ENCODE measurements at places on chromosomes 16 and 17. TPM values are rescaled to one million over a fixed set of nuclear protein-coding genes. Genes with fewer than 3 reads are reported as not detected.
A peak's percentile ranks its signal among the peaks of the same experiment; 100 is the strongest.

DNA sequence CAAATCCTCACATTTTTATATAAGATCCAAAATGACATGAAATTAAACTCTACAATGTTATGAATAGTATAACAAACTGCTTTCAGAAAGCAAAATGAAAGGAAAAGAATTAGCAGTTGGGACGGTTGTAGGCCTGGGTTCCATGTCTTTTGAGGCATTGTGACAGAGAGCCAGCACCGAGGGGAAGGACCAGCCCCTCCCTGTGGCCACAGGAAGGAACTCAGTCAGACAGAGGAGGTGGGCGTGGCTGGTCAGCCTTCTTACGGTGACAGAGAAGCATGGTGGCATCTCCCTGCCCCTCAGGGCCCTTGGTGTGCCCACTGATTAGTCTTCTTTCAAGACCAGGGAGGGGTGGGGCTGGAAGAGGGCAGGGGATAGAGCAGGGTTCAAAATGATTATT, 5.7 kb downstream of the ZNF319 start:
- ATAC-seq, result peak; percentile 53

DNA sequence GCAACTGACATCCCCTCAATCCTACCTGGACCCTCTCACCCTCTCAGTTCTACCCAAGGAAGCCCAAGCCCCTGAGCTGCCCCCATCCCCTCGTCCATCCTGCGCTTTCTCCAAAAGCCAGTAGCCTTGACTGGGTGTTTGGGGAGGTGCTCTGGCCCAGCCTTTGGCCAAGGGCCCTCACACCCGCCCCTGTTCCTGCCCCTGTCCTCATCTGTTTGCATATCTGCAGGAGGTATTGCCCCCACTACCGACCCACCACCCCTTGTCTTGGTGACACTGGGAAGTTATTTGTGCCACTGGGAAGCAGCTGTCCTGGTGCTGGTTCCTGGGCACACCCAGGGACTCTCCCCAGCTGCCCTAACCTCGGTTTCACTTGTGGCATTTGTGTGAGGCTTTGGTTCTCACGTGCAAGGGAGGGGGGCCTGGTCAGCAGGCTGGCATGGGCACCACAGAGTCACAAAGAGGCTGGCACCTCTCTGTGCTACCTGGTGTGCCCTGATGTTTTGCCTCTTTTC, 75.3 kb downstream of the MRC2 start:
- ATAC-seq, result no peak

DNA sequence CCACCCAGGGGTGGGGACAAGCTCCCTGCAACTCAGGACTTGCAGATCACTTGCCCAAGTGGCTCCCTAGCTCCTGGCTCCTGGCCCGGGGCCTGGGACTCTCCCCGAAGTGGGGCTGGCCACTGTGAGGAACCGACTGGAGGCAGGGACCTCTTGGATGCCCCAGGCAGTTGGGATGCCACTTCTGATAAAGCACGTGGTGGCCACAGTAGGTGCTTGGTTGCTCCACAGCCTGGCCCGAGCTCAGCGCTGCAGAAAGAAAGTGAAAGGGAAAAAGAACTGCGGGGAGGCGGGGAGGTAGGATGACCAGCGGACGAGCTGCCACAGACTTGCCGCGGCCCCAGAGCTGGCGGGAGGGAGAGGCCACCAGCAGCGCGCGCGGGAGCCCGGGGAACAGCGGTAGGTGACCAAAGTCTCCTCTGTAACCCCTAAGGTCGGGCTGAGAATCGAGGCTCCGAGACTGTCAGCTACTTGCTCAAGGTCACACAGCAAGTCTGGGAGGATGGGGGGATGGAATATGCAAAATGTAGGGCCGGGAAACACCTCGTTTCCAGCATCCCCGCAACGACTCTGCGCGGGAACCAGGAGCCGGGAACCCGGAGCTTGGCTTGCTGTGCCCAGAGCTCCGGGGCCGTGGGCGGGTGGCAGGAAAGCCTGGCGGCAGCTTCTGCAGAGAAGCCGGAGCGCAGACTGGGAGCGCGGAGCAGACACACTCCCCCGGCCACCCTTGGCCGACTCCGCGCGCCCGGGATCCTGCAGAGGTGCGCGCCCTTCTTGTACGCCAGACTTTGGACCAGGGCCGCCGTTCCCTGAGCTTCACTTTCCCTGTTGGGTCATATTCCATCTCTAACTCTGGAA, 1.9 kb downstream of the CIITA start:
- ATAC-seq, result peak; percentile 16

DNA sequence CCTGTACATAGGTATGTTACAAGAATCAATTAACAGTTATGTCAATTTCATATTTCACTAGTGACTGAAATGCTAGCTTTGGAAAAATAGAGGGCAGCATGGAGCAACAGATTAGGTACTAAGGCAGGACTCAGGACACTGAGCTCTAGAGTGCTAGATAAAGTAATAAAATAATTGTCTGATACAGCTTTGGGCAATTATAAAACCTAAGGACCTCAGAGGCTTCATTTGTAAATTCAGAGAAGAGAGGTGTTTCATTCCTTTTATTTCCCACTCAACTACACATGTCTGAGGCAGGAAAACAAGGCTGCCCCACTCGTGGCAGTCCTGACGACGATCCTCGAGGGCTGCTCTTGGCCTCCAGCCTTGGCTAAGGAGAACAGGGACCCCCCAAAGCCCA, 81.5 kb downstream of the CA4 start:
- ATAC-seq, result no peak

- ATAC-seq, result no peak
These were observed 42.0 kb upstream of the PVALEF start for GRCh38 chr17:81123052-81124048.

The KDM6B gene
- 93.3 TPM for total RNA-seq

The TP53TG3D gene
- not detected for total RNA-seq

The PRSS21 gene
- total RNA-seq, result 4.8 TPM
